ENCODE measurements at places on chromosomes 7 and 10.

GRCh38 chr7:151517601-151518104 lies 2.0 kb downstream of the RHEB start:
- no peak for DNase-seq

GRCh38 chr7:100021297-100021696 lies 5.9 kb downstream of the ZKSCAN1 start:
- DNase-seq = no peak

- no peak for DNase-seq
Measured at GRCh38 chr10:73995035-73995358, 2.9 kb upstream of the VCL start.

DNA sequence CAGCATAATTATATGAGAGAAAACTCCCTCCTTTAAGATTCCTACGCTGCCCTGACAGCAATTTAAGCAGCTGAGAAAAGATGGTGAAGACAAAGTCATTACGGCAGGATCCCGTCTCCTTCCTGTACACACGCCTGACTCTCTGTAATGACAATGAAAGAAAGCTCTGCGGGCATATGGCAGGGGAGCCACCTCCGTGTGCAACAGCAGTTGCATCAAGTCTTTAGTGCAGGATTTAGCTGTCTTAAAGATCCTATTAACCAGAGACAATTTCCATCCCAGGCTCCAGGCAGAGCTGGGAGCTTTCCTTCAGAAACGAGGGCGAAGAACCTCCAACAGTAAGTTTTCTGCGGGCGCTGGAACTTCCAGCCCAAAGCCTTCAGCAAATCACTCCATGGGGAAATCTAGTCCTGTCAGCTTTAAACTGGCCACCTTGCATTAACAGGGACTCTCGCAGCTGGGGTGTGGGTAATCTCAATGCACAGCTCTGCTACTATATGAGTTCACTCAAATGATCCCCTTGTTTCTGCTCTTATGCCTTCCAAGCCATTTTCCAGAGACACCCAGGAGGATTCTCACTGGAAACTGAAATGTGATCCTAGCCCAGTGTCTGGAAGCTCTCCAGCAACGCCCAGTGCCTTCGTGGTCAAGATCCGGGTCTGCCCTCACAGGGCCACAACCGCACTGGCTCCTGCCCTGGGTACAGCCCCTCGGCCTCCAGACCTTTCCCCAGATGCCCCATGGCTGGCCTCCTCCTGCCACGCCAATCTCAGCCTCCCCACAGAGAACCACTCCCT lies 74.9 kb downstream of the CTBP2 start:
- DNase-seq = peak; percentile 33

DNA sequence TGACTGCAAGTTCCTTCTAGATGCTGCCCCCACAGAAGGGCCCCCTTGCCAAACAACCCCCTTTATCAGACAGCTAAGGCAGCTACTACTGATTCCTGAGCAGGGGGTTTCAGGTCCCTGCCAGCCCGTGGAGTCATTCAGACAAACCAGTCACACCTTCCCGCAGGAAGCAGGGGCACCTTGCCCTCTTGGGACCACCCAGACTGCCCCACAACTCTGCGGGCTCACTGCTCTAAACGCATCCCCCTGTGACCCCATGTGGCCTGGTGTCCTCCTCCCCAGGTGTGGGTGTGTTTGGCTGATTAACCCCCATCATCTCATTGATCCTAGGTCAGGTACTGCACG lies 298.9 kb downstream of the TCERG1L start:
- DNase-seq = no peak

- no peak for DNase-seq
Measured at GRCh38 chr10:124663228-124663627, 81.0 kb downstream of the FAM53B start.

- no peak for DNase-seq
Measured at GRCh38 chr7:115085421-115085820, 163.5 kb downstream of the MDFIC start.

DNA sequence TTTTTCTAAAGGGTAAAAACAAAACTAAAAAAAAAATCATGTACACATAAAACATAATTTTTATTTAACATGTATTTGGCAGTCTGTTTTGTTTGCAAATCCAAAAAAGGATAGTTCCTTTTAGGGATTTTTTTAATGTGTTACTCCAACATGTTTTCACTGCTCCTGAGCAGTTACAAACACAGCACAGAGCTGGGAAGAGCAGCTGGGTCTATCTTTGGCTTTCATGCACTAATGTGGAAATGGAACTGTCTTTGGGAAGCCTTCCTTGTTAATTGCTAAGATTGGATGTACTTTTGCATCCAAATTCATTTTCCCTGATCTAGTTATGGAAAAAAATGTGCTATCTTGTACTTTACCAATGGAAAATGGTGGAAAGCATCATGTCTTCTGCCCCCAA lies 1035.1 kb downstream of the CNTNAP2 start:
- DNase-seq = no peak

DNA sequence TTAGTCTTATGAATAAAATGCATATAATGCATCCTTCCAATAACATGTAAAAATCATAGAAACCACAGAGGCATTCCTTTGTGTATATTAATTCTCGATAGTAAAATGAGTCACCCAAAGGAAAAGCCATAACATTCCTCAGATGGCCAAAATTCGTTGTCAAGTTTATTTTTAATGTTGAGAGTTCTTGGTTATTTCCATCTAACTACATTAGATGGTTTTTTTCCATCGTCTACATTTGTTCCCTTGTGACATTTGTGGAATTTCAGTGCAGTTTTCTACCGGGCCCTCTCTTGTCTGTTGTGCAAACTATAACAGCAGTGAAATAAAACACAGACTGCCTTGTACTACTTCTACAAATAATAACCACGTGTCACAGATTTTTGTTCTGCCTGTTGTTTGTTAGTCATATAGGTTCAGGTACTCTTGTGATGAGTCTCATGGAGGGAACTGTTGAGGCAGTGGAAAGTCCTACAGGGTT lies 54.7 kb upstream of the CCAR1 start:
- DNase-seq = peak; percentile 58

DNA sequence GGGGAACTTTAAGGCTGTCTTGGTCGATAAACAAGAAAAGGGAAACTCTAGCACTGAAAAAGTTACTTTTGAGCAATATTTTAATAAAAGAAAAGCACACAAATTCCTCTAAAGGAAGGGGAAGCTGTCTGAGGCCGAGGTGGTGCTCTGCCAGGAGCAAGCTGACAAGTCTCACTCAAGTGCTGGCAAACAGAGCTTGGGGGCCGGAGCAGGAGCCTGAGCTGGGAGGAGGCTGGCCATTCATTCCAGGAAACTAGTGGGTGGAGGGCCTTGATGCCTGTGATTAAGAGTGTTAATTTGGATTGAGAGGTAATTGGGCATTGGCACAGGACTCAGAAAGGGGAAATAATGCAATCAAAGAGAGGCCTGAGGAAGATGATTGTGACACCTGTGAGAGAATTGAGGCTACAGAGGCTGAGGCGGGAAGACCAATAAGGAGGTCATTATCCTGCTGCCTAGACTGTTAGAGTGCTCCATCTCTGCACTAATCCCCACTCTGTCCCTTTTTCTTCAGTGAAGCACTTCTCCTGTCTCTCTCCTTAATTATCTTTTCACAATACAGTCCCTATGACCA lies 154.9 kb upstream of the COL1A2 start:
- DNase-seq = no peak

- DNase-seq = no peak
Measured at GRCh38 chr7:45001138-45001694, 1.2 kb downstream of the CCM2 start.

- no peak for DNase-seq
Measured at GRCh38 chr10:72173619-72174296, 42.1 kb upstream of the ANAPC16 start.

DNA sequence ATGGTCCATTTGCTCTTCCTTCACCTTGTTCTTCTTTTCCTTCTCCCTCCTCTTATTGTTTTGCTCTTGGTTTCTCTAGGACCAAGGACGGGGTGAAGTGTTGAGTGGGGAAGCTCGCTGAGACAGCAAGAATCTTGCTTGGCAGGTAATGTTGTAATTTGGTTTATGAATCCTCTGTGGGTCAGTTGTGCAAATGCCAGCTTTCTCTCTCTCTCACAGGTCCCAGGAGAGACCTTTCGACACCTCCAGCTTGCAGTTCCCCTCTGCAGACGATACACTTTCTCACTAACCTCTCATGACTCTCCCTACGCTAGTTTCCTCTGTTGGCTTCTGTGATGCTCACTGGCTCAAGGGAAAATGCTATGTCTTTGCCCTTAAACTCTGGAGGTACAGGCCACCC lies 77.0 kb downstream of the FRMD4A start:
- DNase-seq = no peak

DNA sequence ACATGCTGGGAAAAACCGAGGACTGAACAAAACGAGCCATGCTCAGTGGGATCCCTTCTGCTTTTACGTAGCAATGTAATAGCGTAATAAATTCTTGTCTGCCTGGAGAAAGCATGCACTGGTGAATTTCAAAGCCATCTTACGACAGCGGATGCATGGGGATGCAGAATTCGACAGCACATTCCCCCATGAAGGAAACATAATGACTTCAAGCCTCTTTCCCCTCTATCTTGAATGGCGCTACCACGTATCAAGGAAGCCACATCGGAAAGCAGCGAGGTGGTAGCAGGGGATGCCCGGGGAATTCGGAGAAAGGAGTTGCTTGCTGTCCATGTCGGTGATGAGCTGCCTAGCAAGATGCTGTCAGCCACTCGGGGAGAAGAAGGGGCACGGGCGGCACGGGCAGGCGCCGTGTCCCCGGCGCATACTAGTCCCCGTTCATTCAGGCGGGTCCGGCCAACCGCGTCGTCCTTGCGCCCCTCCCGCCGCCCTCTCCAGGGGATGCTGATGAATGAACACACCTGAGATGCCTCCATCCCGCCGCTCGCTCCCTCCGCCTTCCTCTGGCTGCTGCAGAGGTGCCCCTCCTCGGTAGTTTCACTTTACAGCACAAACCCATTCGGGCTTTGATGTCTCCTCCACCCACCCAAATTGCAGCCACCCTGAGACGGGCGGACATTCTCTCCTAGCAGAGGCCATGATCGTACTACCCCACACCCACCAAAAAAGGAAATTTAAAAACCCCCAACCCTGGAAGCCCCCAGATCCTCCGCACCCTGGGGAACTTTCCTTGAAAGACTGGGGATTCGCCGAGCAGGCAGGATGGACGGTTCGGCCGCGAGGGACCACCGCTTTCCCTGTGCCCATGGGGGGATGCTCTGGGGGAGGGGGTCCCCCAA lies 644 bp downstream of the SORBS1 start:
- peak; percentile 21 for DNase-seq

GRCh38 chr7:46191776-46192175 lies 270.7 kb upstream of the IGFBP3 start:
- no peak for DNase-seq

- DNase-seq = no peak
Measured at GRCh38 chr10:25641595-25641994, 292.4 kb upstream of the MYO3A start.

GRCh38 chr7:100464210-100464660 lies at the start of gene SPACDR:
SPACDR (minus strand) TSS chr7:100464260; CDS start chr7:100464025, 235 bp downstream.
- no peak for DNase-seq

DNA sequence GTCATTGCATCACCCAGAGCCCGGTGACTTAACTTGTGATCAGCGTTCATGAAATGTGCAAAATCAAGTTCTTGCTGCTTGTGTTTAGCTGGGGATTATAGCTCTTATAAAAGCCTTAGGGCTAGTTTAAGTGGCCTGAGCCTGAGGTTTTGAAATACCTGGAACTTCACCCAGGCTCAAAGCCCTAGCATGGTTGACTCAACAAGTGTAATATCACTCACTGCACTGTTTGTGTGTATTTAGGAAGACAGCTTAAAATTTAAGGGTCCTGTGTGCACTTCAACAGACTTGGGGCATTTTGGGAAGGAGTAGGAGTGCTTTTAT lies 489.5 kb downstream of the GATA3 start:
- DNase-seq = no peak

GRCh38 chr10:110326351-110327032 lies 21.8 kb upstream of the SMNDC1 start:
- no peak for DNase-seq

DNA sequence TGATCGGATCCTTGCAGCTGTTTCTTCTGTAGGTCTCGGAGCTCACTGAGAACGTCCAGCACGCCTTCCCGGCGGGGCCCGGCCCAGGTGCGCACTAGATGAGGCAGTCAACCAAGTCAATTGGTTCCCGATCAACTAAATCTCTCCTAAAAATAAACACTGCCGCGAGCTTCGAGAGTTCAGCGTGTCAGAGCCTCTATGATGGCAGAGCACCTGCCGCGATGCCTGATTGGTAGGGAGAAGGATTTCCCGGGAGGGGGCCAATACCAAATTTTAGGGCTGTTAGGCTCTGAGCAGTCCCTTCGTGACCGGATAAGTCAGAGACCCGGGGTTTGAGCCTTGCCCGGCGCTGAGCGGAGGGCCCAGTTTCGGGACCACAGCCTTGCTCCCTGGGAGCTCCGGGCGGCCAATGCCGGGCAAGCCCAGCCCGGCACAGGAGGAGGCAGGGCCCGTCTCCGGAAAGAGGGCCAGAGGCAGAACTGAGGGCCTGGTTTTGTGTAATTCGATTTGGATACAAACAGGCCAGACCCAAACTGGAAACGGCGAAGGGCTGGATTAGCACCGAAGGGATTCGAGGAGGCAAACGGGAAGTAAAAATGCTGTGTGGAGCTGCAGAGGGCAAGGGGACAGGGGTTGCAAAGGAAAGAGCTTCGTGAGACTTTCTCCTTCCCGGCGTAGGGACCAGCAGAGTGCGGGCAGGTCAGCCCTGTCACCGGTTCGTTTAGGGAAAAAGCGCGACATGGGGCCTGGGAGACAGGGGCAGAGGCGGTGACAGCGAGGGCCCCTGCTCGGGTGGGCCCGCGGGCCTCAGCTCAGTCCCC lies 569 bp downstream of the SLC26A5 start:
- DNase-seq = no peak

- no peak for DNase-seq
Measured at GRCh38 chr7:106423821-106424475, 139.2 kb upstream of the NAMPT start.

- DNase-seq = no peak
Measured at GRCh38 chr7:139109983-139110411, 477 bp upstream of the ZC3HAV1 start.

DNA sequence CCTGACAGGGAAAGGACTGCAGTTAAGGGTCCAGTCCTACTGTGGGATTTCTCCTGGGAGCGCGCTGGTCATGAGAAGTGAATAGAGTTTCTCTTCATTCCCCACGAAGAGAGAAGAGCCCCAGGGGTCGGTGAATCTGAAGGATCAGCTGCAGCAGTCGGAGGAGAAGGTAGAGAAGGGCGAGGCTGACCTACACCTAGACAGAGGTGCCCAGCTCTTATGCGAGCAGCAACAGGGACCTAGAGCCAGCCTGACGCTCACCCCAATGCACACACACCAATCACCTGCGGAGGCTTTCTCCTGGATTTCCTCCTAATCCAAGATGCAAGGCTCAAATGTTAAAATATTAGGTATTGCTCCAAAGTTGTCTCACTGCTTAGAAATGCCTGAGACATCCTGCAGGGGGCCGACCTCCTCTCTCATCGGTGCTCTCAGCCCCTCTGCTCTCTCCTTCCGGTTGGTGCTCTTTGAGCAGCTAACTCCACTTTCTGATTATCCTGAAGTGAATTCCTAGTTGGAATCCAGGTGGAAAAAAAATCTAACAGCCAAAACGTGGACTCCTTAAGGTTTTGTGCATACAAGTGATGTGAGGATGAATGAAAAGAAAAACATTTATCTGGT lies 176.4 kb downstream of the AHR start:
- peak; percentile 19 for DNase-seq

GRCh38 chr7:106964466-106964865 lies 80.0 kb upstream of the PRKAR2B start:
- no peak for DNase-seq

Measured in HTR-8/SVneo (cell line).